Thoracic aorta (tissue), 2 donors: ENCODE measurements at places on chromosomes 6 and 20. TPM values are rescaled to one million over a fixed set of nuclear protein-coding genes. Genes with fewer than 3 reads are reported as not detected.
A peak's percentile ranks its signal among the peaks of the same experiment; 100 is the strongest.

GRCh38 chr6:167684276-167685104 is 142.2 kb upstream of the AFDN start:
- H3K27me3 ChIP-seq, result no peaks in the 10 kb centered on the region
- no peak for DNase-seq
- H3K27ac ChIP-seq, result no peak overlapping the region
- H3K4me1 ChIP-seq, result no peaks in the 10 kb centered on the region

GRCh38 chr6:74573613-74574012 is 632.2 kb downstream of the COL12A1 start:
- H3K27ac ChIP-seq, result no peak overlapping the region
- DNase-seq, result no peak
- no peaks in the 10 kb centered on the region for H3K36me3 ChIP-seq

- DNase-seq, result no peak
- no peak overlapping the region for H3K27ac ChIP-seq
- no peaks in the 10 kb centered on the region for H3K4me1 ChIP-seq
- no peaks in the 10 kb centered on the region for H3K27me3 ChIP-seq
- H3K4me3 ChIP-seq, result no peak overlapping the region
- no peaks in the 10 kb centered on the region for H3K36me3 ChIP-seq
These were observed 29.5 kb downstream of the RBM38 start for GRCh38 chr20:57420571-57421252.

DNA sequence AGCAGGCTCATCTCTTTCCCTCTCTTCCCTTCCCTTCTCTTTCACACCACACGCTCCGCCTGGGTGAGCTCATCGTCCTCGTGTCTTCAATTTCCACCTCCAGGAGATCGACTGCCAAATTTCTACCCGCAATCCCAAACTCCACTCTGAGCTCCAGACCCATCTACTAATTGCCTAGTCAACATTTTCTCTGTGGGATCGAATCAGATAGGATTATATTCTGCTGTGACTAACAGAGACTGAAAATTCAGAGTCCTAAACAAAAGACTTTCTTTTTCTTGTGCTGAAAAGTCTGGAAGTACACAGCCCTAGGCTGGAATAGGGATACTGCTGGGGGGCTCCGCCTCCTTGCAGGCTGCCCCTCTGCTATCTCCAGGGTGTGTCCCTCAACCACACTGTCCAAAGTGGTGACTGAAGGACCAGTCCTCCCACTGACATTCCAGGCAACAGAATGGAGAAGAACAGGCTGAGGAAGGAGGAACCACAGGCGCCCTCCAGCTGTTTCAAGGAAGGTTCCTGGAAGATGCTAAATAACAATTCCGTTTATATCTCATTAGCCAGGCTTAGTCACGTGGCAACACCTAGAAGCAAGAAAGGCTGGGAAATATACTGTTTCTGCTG is 5.0 kb upstream of the HSPA12B start:
- no peaks in the 10 kb centered on the region for H3K27me3 ChIP-seq
- DNase-seq, result no peak
- H3K4me3 ChIP-seq, result no peak overlapping the region
- no peaks in the 10 kb centered on the region for H3K36me3 ChIP-seq

The PROKR2 gene
- total RNA-seq, result not detected

DNA sequence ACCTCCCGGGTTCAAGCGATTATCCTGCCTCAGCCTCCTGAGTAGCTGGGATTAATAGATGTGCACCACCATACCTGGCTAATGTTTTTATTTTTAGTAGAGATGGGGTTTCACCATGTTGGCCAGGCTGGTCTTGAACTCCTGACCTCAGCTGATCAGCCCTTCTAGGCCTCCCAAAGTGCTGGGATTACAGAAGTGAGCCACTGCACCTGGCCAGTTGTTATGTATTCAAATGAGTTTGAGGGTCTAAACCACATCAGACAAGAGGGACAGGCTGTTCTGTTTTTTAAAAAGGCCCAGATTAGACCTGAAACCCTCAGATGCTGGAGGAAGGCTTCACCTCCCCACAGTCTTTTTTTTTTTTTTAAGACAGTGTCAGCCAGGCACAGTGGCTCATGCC is 4.1 kb upstream of the SPAG4 start:
- H3K4me1 ChIP-seq, result peaks cover 4% of the 10 kb centered on the region
- no peak overlapping the region for H3K4me3 ChIP-seq
- no peaks in the 10 kb centered on the region for H3K36me3 ChIP-seq

The LRRN4 gene
- total RNA-seq, result not detected

DNA sequence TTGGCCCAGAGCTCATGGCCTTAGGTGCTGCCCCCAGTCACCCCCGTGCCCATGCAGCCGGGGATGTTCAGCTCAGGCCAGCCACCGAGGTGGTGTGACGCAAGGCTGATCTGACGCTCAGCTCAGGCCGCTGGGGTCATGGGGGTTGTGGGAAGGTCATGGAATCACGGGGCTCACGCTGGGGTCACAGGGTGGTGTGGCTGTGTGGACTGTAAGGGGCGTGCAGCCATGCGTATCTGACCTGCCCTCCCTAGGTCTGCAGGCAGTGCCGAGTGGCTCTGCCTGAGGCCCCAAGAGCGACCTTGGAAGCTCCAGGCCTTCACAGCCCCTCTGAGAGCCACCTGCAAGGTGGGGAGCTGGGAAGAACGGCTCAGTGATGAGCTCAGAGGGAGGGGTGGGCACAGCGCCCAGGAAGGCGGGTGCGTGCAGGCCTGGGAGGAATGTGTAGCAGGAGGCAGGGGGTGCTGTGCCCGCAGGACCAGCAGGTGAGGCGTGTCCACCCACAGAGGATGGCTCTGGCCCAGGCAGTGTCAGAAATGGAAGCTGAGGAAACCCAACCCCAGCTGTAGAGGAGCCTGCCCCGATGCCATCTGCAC is 27.8 kb downstream of the CHRNA4 start:
- no peak for DNase-seq
- no peak overlapping the region for H3K4me3 ChIP-seq
- no peaks in the 10 kb centered on the region for H3K36me3 ChIP-seq
- no peaks in the 10 kb centered on the region for H3K27me3 ChIP-seq
- no peaks in the 10 kb centered on the region for H3K4me1 ChIP-seq

DNA sequence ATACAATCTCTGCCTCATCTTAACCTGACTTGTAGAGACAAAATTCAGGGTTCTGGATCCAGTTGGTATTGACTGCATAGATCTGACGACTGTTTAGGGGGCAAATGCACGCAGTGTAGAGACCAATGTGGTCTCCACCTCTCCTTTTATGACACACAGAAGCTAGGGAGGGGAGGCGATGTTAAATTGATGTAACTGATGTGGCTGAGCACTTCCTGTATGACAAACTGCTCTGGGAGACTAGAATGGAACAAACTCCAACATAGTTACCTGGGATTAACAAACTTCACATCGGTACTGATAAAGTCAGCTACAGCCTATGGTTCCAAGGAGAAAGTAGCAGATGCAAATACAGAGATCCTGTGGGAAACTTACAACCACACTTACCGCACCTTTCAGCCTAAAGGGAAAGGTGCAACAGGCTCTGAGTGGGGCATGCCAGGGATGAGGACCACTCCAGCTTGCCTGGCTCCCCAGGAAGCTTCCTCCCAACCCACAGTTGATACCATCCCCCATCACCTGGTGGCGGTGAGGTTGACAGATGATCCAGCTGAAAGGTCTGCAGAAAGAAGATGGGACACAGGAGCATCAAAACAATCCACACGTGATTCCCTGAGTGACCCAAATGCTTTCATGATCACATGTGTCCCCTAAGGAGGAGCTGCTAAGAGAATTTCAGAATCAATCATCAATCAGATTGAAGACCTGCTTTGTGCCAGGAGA is 60.6 kb upstream of the MRPS10 start:
- no peaks in the 10 kb centered on the region for H3K27me3 ChIP-seq
- DNase-seq, result no peak
- no peak overlapping the region for H3K27ac ChIP-seq
- H3K36me3 ChIP-seq, result no peaks in the 10 kb centered on the region
- no peak overlapping the region for H3K4me3 ChIP-seq

The OXT gene
- total RNA-seq, result not detected

The EYA2 gene
- 3.8 TPM for total RNA-seq

DNA sequence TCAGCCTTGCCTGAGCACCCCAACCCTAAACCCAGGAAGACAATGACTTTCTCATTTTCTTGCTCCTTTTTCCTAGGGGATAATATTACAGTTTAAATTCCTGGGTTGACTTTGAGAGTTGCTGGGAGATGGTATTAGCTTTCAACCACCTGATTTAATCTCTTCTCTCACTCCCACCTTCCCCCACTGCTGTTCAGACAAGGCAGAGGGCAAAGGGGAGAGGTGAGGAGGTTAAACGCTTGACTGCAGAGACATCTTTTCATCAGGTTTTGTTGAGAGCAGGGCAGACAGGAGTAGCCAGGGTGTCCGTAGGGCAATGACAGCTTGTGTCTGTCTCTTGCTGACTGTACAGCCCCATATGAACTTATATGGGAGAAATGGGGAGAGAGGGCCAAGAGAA is 811.2 kb downstream of the MAFB start:
- H3K27ac ChIP-seq, result no peak overlapping the region

GRCh38 chr6:30897882-30898281 is 10.1 kb upstream of the GTF2H4 start:
- H3K27ac ChIP-seq, result no peak overlapping the region
- no peaks in the 10 kb centered on the region for H3K4me1 ChIP-seq
- no peak overlapping the region for H3K4me3 ChIP-seq
- no peaks in the 10 kb centered on the region for H3K27me3 ChIP-seq
- DNase-seq, result no peak

DNA sequence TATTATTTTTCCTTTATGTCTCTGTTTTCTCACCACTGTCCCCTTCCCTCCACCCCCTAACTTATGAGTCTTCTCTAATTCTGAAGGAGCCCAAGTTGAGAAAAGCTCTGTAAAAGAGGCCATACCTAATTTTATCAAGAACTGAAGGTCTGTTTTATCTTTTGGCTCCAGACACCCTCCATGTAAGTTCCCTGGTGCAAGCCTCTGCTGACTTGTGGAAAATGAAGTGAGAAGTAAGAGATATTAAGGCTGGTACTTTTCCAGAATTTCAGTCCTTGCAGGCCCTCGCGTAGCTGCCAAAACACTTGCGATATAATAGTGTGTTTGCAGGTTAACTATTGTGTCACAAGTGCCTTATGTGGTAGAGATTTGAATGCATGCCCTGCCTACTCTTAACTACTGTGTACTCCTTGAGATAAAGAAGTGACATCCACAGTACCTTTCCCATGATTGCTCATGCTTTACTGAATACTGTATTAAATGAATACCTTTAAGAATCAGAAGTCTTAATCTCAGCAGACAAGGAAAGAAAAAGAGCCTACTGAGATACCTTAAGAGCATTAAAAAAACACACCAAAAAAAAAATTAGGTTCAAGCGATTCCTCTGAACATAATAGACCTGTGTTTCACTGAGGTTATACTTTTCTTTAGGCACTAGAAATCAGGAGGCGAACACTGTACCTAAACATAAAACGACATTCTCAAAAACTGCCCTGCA is 143.6 kb upstream of the ZNF184 start:
- DNase-seq, result no peak
- H3K4me1 ChIP-seq, result peaks cover 12% of the 10 kb centered on the region
- no peak overlapping the region for H3K27ac ChIP-seq
- H3K4me3 ChIP-seq, result peak overlapping the region; percentile 63
- H3K27me3 ChIP-seq, result peaks cover 5% of the 10 kb centered on the region

The PAK5 gene
- total RNA-seq, result not detected
